Activated naive CD4-positive, alpha-beta T cell treated with anti-CD3 and anti-CD28 coated beads, Interleukin-2, amount 50 U/mL, for 16 hours (primary cell): ENCODE measurements at places on chromosomes 13 and 19.

GRCh38 chr13:43333176-43333575 is 309.8 kb downstream of the DNAJC15 start:
- DNase-seq = no peak

DNA sequence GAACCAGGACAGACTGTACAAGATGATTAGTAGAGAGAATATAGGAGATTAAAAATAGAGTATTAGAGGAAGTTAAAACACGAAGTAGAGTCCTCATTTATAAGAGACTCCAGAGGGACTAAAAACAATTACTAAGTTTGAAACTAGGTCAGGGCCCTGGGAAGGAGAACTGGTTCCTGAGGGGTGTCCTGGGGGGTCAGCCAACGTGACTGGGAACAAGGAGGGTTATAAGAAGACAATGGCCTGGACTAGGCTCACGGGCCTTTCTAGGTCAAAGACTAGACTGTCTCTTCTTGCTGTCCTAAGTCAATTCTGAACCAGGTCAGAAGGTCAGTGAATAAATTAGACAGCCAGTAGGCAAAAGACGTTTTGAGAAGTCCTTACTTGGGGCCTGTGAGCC is 165.3 kb downstream of the IER2 start:
- DNase-seq = no peak

GRCh38 chr19:5025027-5025426 is 56.1 kb downstream of the KDM4B start:
- no peak for DNase-seq

DNA sequence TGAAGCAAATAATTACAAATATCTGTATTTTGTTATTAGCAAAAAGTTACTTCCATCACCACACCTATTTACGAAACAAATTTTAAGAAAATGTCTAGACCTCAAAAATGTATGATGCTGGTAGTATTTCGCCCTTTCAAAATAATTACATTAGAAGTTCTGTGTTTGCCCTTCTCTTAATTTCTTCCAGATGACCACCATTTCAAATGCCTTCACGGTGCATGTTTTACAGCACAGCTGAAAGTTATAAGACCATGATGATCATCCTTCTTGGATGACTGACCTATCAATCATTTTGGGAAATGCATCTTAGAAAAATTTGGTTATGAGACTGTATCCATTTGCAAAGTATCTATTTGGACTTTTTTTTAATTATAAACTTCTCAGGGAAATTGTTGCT is 390.8 kb downstream of the SLITRK6 start:
- no peak for DNase-seq

DNA sequence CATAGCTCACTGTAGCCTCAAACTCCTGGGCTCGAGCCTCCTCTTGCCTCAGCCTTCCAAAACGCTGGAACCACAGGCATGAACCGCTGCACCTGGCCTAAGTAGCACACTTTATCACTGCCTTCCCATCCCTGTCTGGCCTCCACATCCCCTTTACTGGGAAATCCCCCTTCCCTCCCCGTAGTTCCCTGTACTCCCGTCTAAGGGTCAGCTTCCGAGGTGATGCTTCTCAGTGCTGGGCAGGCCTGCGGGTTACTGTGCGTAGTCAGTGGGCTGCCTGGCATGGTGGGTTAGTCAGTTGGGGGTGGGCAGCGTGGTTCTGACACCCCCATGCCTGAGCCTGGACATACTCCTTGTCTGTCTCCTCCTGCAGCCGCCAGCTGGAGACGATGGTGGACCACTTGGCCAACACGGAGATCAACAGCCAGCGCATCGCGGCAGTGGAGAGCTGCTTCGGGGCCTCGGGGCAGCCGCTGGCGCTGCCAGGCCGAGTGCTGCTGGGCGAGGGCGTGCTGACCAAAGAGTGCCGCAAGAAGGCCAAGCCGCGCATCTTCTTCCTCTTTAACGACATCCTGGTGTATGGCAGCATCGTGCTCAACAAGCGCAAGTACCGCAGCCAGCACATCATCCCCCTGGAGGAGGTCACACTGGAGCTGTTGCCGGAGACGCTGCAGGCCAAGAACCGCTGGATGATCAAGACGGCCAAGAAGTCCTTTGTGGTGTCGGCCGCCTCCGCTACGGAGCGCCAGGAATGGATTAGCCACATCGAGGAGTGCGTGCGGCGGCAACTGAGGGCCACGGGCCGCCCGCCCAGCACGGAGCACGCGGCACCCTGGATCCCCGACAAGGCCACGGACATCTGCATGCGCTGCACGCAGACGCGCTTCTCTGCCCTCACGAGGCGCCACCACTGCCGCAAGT is 8.4 kb downstream of the PLEKHF1 start:
- no peak for DNase-seq

- DNase-seq = no peak
Observed at GRCh38 chr13:65592731-65593130, 1637.4 kb downstream of the PCDH9 start.

DNA sequence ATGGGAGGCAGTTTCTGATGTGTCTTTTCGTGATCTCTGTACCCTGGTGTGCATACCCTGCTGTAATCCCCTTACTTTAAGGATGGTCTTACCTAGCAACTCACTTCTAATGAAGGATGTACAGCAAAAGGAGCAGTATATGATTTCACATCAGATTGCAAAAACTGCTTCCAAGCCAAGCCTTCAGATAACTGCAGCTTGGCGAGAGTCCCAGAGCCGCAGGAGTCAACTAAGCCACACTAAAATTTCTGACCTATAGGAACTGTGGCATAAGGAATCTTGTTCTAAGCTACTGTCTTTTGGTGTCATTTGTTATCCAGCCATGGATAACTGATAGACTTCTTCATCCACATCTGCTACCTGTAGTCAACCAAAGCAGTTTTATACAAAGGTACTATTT is 496.7 kb downstream of the GPC6 start:
- no peak for DNase-seq

DNA sequence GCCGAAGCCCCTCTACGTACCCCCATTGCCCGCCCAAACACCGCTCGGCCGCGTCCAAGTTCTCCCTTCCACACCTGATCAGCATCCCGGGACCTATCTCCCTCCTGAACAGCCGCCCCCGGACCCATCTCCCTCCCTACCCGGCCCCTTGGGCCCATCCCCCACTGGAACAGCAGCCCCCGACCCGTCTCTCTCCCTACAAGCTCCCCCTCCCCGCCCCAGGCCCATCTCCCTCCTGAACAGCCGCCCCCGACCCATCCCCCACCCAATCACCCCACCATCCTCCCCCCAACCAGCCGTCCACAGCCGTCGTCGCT is 610 bp downstream of the ZSCAN1 start:
- DNase-seq = no peak

DNA sequence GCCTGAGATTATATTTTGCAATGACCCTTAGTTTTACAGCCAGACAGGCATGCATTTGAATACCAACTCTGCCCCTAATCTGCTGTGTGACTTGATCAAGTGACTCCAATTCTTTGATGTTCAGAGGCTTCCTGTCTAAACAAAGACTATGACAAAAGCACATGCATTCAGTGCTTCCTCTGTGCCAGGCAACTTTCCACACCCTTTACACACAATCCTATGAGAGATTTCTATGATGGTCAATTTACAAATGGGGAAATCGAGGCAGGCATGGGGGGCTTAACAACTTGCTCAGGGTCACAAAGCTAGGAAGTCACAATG is 3.7 kb upstream of the LYPD3 start:
- DNase-seq = no peak

- DNase-seq = no peak
Observed at GRCh38 chr19:49858088-49858985, 7.4 kb downstream of the PTOV1 start.

- no peak for DNase-seq
Observed at GRCh38 chr13:109771926-109772325, 14.5 kb downstream of the IRS2 start.

DNA sequence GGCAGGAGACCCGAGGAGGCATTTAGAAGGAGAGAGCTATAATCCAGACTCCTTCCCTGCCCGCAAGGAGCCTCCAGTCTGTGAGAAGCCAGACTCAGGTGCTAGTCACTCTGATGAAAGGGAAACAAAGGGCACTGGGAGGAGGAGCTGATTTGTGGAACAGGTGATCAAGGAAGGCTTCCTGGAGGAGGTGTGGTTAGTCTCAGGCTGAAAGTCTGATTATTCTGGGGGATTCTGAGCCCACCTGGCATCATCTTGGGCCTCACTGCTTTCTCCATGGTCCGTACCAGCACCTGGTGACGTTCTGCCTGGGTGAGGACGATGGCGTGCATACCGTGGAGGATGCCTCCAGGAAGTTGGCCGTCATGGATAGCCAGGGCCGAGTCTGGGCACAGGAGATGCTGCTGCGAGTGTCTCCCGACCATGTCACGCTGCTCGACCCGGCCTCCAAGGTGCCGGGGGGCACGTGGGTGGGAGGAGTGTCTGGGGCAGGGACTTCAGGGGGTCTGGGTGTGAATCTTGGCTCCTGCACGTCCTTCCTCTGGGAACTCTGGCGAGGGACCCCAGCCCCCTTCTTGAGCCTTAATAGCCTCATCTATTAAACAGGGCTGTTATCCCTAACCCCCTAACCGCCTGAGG is 3.9 kb downstream of the EPS8L1 start:
- DNase-seq = no peak

DNA sequence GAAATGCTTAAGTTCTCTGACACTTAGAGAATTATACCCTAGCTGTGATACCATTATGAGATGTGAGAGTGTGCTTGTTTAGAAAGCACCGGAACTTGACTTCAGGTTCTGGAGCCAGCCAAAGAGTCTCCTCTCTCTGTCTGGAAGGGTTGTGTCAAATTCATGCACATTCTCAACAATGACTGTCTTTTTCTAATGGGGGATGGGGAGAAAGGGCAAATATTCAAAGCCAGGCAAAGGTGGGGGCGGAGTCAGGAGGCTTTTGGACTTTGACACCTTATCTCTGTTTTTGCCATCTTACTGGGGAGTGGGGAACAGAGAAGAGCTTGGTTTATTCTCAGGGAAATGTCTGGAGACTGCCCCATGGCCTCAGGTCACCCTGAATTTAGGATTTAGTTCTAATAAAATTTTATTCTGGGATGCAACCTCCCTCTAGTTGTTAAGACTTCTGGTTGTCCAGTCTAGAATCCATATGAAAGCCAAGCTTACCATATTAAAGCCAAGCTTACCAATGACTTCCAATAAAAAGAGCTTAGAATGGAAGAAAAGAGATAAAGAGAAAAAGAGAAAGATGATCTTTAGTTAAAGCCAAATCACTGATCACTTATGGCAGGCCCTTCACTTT is 28.2 kb upstream of the KPNA3 start:
- no peak for DNase-seq

DNA sequence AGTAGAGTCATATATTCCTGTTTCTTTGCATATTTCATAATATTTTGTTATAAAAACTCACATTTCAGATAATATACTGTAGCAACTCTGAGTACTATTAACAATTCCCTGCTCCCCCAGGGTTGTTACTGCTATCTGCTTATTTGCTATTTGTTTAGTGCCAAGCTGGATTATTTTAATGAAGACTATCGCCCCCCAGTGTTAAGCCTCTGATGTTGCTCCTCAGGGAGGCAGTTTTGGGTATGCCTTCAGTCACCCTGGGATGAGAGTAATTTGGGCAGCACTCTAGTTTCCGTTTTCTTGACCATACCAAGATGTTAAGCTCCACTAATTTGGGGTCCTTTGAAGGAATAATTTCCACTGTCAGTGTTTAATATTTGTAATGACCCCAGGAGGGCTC is 46.0 kb downstream of the MICU2 start:
- DNase-seq = no peak

GRCh38 chr19:51551673-51552432 is 19.2 kb upstream of the ZNF175 start:
- DNase-seq = no peak

GRCh38 chr19:19627621-19628500 is at the start of gene LPAR2:
LPAR2 (minus strand) TSS chr19:19628220; CDS start chr19:19627275, 945 bp downstream.
- peak; percentile 75 for DNase-seq

DNA sequence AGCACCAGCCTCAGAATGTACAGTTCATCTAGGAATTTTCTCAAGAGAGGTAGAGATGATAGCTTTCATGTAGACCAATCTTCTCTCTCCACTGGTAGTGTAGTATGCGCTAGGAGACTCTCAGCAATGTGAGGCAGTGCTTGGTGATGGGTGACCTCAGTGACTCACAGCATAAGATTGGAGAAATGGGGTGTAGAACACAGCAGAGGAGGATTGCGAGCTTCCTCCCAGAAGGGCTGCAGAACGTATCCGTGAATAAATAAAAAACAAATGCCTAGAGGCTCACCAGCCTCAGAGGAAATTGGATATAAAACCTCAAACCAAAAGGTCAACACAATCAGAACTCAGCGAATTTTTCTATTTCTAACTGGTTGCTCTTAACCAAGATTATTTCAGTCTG is 182.9 kb upstream of the RXFP2 start:
- no peak for DNase-seq

DNA sequence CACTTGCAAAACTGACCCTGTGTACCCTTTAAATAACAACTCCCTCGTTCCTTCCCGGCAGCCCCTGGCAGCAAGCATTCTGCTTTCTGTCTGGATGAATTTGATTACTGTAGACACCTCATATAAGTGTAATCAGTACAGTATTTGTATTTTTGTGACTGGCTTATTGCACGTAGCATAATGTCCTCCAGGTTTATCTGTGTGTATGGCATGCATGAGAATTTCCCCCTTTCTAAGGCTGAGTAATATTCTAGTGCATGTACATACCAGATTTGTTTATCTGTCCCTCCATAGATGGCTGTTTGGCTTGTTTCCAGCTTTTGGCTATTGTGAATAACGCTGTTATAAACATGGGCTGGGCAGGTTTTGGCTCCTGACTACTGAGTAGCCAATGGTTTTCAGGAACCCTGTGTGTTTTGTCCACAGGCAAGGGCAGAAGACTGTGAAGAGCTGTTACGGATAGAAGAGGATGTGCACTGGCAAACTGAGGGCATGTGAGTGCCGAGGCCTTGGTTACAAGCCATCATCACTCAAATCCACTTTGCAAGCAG is 98.0 kb downstream of the ESD start:
- DNase-seq = no peak

- no peak for DNase-seq
Observed at GRCh38 chr19:36638862-36639510, 27.7 kb downstream of the ZNF461 start.

- DNase-seq = no peak
Observed at GRCh38 chr19:6268382-6268771, 11.4 kb downstream of the MLLT1 start.

GRCh38 chr19:31723101-31723500 is 373.9 kb upstream of the TSHZ3 start:
- no peak for DNase-seq

GRCh38 chr13:30338331-30338851 is 31.0 kb upstream of the KATNAL1 start:
- DNase-seq = no peak

- DNase-seq = no peak
Observed at GRCh38 chr19:1756264-1756663, 3.0 kb downstream of the ONECUT3 start.

DNA sequence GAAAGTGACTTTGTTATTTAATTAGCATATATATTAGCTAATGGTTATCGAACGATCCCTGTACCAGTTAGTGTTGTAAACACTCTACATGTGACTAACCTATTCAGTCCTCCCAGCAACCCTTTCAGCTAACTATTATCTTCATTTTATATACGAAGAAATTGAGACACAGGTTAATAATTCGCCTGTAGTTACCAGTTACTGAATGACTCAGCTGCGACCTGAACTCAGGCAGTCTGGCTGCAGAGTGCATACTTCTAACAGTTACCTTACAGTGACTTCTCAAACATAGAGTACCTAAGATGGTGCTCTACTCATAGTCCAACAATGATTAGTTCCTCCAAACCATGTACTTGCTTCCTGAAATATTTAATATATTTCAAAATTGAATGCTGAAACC is 117.7 kb downstream of the FNDC3A start:
- no peak for DNase-seq

GRCh38 chr13:51481656-51482055 is 28.8 kb upstream of the INTS6 start:
- no peak for DNase-seq

GRCh38 chr13:21071015-21071414 is 9.6 kb upstream of the LATS2 start:
- no peak for DNase-seq
